ENCODE measurements at places on chromosomes 2 and 18. TPM values are rescaled to one million over a fixed set of nuclear protein-coding genes. Genes with fewer than 3 reads are reported as not detected.

DNA sequence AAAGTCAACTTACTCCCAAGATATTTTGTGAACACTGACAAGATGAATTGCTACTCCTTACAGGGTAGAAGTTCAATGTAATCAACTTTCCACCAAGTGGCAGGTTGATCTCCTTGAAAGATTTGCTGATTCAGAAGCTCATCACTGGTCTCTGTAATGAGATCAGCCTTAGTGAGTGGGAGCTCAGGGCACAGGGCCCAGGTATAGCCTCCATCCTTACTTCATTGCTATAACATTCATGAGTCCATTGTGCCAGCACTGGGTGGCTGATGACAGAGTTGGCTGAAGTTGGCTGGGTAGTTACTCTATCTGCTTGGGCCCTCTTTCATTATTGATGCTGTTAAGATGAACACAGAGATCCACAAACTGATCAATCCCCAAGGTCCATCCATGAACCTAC, 379.0 kb downstream of the IRS1 start:
- peaks cover 15% of the 10 kb centered on the region for H3K4me1 ChIP-seq
- no peak overlapping the region for H3K4me3 ChIP-seq
- no peak for DNase-seq
- H3K27me3 ChIP-seq = no peaks in the 10 kb centered on the region

- no peaks in the 10 kb centered on the region for H3K27me3 ChIP-seq
- H3K4me1 ChIP-seq = peaks cover 3% of the 10 kb centered on the region
- no peaks in the 10 kb centered on the region for H3K36me3 ChIP-seq
- no peak overlapping the region for H3K27ac ChIP-seq
- no peak for DNase-seq
These were observed 39.3 kb downstream of the CENPO start for GRCh38 chr2:24832521-24832920.

DNA sequence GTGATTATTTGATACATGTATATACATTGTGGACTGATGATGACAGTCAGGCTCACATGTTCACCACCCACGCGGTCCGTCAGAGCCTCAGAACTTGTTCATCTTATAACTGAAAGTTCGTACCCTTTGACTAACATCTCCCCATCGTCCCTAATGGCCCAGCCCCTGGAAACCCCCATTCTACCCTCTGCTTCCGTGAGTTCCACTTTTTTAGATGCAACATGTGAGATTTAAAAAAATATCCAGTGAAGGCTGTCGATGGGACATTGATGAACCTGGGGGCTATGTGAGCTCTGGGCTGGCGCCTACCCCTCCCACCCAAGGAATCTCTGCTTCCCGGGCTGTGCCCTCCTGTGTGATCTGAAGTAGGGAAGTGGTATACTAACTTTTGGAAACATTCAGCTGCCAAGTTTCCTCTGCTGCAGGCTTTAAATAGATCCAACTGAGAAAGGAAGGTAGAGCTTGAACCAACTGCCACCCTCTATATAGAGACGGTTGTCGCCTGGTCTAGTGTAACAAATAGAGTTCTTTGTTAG, 163.8 kb downstream of the FAM210A start:
- peaks cover 54% of the 10 kb centered on the region for H3K4me1 ChIP-seq
- peak overlapping the region; percentile 84 for H3K4me3 ChIP-seq
- peak overlapping the region; percentile 97 for H3K27ac ChIP-seq
- no peaks in the 10 kb centered on the region for H3K36me3 ChIP-seq

DNA sequence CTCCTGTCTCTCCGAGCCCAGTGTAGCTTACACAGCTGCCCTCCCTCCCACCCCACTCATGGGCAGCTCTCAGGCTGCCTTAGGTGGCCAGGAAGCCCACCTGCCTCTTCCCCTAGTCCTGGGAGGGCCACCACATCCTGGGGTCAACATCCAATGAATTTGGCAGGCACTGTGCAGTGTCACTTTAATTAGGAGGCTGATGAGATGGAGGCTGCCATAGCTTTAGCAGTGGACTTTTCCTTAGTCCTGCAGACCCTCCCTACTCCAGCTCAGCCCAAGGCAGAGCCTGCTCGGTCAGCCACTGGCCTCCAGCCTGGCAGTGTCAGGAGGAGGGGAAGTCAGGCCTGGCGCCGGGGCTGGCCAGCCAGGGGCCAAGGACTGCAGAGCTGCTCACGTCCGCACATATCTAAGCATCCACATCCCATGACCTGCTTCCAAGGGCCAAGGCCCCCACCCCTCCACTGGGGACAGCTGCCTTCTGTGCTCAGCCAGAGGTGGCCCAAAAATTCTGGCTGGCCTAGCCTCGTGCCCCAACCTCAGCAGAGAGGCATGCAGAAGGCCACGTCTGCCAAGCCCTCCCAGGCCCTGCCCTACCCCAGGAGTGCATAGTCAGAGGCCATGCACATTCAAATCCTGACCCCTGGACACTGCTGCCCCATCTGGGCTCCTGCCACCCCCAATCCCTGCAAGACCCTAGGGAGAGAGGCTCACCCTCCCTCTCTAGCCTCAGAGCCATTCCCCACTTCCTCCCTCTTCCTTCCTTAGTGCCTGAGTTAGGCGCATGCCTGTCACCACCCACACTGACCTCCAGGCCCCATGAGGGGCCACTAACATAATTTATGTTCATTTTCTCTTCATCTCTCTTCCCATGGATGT, 33.1 kb downstream of the ADRA2B start:
- H3K27me3 ChIP-seq = peaks cover 13% of the 10 kb centered on the region
- no peak overlapping the region for H3K4me3 ChIP-seq
- DNase-seq = no peak
- no peaks in the 10 kb centered on the region for H3K36me3 ChIP-seq

DNA sequence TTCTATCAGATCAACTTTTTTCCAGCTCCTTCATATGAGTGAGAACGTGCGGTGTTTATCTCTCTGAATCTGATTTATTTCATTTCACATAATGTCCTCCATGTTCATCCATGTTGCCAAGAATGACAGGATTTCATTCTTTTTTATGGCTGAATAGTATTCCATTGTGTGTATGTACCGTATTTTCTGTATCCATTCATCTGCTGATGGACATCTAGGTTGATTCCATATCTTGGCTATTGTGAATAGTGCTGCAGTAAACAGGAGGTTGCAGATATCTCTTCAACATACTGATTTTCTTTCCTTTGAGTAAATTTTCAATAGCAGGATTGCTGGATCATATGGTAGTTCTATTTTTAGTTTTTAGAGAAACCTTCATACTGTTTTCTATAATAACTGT, 388.5 kb downstream of the DCDC2C start:
- no peak overlapping the region for H3K27ac ChIP-seq
- no peak for DNase-seq
- H3K4me1 ChIP-seq = no peaks in the 10 kb centered on the region
- no peaks in the 10 kb centered on the region for H3K27me3 ChIP-seq
- H3K4me3 ChIP-seq = no peak overlapping the region

DNA sequence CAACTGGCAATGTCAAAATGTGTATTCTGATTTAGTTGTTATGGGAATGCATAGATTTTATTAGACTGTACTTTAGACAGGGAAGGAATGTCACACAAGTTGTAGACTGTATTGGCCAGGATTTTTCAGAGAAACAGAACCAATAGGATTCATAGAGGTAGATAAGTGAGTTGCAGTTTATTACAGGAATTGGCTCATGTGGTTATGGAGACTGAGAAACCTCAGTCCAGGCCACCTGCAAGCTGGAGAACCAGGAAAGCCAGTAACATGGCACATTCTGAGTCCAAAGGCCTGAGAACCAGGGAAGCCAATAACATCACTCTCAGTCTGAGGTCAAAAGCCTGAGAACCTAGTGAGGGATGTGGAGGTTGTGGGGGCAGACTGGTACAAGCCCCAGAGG, 1.8 kb upstream of the GALNT5 start:
- peaks cover 4% of the 10 kb centered on the region for H3K4me1 ChIP-seq
- H3K27me3 ChIP-seq = peaks cover 9% of the 10 kb centered on the region
- H3K4me3 ChIP-seq = no peak overlapping the region
- H3K36me3 ChIP-seq = no peaks in the 10 kb centered on the region
- no peak overlapping the region for H3K27ac ChIP-seq

- H3K27ac ChIP-seq = no peak overlapping the region
- no peak for DNase-seq
- H3K4me3 ChIP-seq = peak overlapping the region; percentile 7
- H3K4me1 ChIP-seq = peaks cover 26% of the 10 kb centered on the region
These were observed 36.7 kb downstream of the DNMT3A start for GRCh38 chr2:25304826-25305596.

The PDK1 gene
- 22.3 TPM for total RNA-seq

The TSPYL6 gene
- total RNA-seq = not detected

Data from natural killer cell treated with Interleukin-12 subunit alpha and Interleukin-12 subunit beta and Interleukin-15 and Interleukin-18, amount 100 ng/mL, for 72 hours (primary cell).